ENCODE measurements at places on chromosomes 16 and 17.

DNA sequence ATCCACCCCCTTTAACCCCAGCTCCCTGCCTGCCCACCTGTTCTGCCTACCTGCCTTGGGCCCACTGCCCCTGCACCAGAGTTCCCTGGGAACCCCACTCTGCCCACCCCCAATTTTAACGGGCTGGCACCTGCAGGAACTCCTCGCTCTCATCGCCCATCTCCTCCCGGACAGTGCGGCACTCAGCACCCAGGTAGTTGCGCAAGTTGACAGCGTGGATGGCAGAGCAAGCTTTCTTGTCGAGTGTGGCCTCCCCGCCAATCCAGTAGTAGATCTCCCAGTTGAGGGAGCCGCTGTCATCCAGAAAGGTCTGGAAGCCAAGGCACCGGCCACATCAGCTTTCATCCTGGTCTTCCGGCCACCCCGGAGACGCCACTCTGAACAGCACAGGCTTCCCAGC lies 7.8 kb downstream of the FLII start:
- DNase-seq: no peak

- peak; percentile 34 for DNase-seq
Measured at GRCh38 chr17:56604691-56605290, 11.3 kb downstream of the NOG start.

GRCh38 chr16:23755484-23755809 lies 621 bp downstream of the CHP2 start:
- no peak for DNase-seq

- DNase-seq: no peak
Measured at GRCh38 chr17:1810450-1811103, 19.1 kb downstream of the SMYD4 start.

- DNase-seq: no peak
Measured at GRCh38 chr17:6475411-6475810, 31.2 kb downstream of the PIMREG start.

DNA sequence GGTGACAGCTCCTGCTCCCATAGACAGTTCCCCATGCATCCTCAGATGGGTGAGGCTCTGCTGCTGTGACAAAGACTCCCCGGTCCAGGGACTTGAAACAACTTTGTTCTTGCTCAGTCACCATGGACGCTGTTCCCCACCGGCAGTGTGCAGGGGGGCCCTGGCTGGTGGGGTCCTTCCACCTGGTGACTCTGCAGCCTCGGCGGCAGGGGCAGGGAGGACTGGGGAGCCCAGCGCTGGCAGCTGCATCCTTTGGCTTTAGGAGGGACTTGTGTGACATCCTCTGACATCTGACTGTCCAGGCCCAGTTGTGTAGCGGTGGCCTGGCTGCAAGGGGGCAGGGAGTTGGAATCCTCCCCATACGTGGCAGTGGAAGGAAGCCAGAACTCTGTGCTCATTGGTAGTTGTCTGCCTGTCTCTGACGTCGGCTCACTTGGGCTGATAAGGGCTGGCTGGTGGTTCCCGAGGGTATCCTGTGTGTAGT lies 107.3 kb downstream of the CMIP start:
- DNase-seq: no peak

GRCh38 chr16:86881118-86881510 lies 302.8 kb downstream of the FOXL1 start:
- DNase-seq: no peak

DNA sequence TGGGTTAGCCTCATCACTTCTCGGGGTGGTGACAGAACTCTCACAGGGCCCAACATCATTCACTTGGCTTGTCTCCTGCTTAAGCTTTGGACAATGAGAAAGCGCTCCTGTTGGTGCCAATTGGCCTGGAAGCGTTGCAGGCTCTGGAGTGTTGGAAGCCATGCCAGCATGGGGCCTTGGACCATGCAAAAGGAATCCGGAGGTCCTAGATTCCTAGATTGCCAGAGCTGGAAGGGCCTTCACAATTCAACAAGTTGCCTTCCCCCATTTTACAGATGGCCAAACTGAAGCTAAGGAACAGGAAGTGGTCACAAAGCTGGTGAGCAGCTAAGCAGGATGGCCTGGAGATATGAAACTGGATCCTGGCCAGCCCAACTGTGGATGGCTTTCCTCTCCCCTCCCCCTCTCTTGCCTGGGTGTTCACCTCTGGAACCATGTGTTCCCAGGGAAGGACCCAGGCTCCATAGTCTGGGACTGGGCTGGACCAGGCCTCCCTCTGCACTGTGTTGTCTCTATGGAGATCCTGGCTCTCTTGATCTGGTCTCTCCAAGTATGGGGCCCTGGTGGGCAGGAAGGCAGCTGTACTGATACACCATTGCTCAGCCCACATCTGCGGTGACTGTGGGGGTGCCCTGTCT lies 6.0 kb upstream of the IGFBP4 start:
- DNase-seq: no peak

DNA sequence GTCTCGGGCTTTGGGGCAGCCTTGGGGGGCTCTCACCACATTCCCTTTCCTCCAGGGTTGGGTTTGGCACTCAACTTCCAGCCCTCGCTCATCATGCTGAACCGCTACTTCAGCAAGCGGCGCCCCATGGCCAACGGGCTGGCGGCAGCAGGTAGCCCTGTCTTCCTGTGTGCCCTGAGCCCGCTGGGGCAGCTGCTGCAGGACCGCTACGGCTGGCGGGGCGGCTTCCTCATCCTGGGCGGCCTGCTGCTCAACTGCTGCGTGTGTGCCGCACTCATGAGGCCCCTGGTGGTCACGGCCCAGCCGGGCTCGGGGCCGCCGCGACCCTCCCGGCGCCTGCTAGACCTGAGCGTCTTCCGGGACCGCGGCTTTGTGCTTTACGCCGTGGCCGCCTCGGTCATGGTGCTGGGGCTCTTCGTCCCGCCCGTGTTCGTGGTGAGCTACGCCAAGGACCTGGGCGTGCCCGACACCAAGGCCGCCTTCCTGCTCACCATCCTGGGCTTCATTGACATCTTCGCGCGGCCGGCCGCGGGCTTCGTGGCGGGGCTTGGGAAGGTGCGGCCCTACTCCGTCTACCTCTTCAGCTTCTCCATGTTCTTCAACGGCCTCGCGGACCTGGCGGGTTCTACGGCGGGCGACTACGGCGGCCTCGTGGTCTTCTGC lies 8.4 kb downstream of the SLC16A3 start:
- no peak for DNase-seq

DNA sequence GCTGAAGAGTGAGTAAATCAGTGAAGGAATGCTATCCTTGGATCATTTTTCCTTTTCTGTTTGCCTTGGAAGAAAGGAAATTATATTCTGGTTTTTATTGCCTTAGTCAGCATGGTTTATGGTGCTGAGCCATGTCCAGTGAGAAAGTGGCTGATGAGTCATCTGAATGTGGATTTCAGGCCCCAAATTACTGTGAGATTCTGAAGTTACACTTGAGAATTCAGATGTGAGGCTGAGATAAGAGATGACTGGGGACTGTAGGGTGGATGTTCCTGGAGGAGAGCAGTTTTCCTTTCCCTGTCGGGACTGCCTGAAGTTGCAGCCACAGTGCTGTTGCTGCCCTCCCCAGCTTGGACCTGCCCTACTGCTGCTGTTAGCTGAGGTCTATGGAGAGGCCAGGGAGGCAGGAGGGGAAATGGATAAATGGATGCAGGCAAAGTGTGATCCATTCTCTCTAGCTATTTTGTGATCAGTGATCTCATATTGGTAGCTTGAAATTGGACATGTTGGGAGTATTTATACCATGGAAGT lies 4.2 kb upstream of the MAP3K14 start:
- DNase-seq: peak; percentile 49

DNA sequence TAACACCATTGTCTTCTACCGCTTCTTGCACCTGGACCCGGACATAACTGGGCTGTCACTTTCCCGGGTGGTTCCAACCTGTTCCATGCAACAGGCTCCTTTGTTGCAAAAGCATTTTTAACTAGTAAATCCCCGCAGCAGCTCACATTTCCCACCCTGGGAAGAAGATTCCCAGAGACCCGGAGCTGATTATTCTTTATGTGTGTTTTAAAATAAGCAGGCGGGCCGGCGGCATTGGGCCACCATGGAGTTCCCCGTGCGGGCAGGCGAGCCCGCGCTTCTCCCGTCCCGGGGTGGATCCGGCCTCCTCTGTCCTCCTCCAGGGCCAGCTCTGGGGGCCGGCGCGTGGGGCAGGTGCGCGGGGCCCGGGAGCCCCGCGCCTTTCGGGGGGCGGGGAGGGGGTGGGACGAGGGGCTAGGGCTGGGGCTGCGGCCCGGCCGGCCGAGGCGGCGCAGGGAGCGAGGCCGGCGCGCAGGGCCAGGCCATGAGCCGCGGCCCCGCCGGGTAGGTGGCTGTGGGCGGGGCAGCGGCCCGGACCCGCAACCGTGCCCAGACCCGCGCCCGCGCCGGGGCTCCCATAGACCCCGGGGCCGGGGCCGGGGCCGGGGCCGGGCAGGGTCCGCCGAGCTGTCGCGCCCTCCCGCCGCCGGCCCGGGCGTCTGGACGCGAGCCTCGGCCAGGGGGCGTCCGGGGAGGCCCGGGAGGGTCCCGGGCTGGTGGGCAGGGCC lies 1.7 kb downstream of the CRAMP1 start:
- DNase-seq: peak; percentile 37

- no peak for DNase-seq
Measured at GRCh38 chr16:22181426-22181825, 19.1 kb downstream of the SDR42E2 start.

DNA sequence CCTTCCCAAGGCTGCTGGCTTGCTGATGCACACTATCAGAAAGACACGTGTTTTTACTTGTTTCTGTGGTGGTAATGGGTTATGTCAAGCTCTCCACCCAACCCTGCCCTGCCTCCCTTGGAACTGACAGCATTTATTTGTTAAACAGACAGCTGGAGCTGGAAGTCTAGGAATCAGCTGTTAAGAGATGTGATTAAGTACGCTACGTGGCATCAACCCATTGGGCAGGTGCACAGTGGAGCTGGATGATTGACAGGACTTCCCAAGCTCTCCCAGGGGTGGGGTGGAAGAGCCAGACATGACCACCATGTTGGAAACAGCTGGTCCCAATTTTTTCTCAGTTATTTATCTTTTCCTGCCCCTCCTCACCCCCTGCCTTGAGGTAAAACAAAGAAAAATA lies 49.4 kb downstream of the ADAMTS18 start:
- DNase-seq: no peak

GRCh38 chr16:3152027-3152276 lies 17.1 kb downstream of the ZNF213 start:
- DNase-seq: peak; percentile 56

DNA sequence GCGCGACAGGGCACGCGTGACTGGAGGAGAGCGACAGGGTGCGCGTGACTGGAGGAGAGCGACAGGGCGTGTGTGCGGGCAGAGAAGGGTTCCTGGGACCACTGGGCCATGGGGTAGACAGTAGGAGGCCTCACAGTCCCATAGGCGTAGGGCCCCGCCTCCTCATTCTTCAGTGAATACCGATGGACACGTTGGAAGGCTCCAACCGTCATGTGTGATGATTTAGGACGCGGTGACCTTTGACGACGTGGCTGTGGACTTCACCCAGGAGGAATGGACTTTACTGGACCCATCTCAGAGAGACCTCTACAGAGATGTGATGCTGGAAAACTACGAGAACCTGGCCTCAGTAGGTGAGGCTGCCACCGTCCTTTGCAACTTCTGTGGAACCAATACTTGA lies 5.4 kb downstream of the ZNF778 start:
- no peak for DNase-seq

DNA sequence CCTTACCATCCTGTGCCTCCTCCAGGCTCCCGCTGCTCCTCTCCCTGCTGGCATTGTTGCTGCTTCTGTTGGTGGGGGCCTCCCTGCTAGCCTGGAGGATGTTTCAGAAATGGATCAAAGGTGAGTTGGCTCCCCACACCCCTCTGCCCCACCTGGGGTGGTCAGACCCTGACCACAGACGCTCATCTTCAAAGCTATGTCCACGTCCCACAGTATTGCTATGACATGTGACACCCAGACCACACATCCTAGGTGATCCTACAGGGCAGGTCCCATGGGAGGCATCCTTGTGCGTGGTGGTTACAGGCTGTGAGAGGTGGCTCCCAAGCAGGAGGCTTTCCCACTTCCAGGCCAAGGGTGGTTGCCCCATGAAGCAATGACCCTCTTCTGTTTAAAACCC lies 11.0 kb downstream of the CD300A start:
- DNase-seq: no peak

DNA sequence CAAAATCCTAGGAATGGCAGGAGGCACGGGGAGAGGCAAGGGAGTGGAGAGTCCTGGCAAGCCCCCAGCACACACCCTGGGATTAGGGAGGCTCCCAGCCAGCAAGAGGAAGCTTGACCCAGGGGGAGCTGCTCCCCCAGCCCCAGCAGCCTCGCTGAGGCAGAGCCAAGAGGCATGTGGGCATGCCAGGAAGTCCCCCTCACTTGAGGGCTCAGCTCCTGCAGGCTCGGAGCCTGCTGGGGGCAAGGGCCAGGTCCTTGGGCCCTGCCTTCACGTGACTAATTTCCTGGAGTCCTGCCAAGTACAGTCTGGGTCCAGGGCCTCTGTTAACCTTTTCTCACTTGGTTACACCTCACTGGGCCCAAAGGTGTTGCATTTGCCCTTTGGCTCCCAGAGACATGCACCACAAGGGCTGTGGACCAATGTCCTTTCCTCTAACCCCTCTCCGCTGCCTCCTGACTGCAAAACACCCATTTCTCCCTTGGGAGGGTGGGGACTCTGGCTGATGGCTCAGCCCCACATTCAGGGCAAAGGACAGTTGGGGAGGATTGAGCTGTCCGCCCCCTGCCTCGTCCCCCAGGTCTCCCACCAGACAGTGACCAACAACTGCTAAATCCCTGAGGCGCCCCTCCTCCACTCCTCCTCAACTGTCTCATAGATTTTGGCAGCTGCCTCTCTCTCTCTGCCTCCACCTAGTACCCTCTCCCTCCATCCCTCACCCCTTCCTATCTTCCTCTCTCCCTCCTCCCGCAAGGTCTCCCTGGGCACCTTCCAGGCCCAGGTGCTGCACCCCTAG lies 4.4 kb upstream of the SLC47A2 start:
- DNase-seq: no peak

DNA sequence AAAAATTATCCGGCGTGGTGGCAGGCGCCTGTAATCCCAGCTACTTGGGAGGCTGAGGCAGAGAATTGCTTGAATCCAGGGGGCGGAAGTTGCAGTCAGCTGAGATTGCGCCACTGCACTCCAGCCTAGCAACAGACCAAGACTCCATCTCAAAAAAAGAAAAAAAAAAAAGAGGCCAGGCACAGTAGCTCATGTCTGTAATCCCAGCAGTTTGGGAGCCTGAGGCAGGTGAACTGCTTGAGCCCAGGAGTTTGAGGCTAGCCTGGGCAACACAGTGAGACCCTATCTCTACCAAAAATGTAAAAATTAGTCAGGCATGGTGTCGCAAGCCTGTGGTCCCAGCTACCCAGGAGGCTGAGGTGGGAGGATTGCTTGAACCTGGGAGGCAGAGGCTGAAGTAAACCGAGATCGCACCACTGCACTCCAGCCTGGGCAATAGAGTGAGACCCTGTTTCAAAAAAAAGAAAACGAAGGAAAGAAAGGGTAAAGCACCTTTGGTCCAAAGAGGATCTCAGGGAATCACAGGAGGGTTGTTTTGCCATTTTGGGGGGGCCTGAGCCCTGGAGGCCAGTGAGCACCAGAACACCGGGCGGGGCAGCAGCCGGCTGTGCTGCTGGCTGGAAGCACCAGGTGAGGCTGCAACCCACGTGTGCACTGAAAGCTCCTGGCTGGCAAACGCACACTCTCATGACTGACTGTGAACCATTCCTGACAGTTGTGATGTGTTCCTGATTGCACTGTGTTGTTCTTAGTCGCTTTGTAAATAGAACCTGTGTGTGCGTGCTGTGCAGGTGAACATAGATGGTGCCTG lies 18.4 kb downstream of the HS3ST6 start:
- DNase-seq: no peak

GRCh38 chr16:31064882-31065461 lies 9.1 kb downstream of the ZNF668 start:
- DNase-seq: no peak

GRCh38 chr17:63268827-63269226 lies 177.3 kb downstream of the CYB561 start:
- no peak for DNase-seq
